Fibroblast of skin of scalp (primary cell): ENCODE measurements at places on chromosomes 3 and 15.

DNA sequence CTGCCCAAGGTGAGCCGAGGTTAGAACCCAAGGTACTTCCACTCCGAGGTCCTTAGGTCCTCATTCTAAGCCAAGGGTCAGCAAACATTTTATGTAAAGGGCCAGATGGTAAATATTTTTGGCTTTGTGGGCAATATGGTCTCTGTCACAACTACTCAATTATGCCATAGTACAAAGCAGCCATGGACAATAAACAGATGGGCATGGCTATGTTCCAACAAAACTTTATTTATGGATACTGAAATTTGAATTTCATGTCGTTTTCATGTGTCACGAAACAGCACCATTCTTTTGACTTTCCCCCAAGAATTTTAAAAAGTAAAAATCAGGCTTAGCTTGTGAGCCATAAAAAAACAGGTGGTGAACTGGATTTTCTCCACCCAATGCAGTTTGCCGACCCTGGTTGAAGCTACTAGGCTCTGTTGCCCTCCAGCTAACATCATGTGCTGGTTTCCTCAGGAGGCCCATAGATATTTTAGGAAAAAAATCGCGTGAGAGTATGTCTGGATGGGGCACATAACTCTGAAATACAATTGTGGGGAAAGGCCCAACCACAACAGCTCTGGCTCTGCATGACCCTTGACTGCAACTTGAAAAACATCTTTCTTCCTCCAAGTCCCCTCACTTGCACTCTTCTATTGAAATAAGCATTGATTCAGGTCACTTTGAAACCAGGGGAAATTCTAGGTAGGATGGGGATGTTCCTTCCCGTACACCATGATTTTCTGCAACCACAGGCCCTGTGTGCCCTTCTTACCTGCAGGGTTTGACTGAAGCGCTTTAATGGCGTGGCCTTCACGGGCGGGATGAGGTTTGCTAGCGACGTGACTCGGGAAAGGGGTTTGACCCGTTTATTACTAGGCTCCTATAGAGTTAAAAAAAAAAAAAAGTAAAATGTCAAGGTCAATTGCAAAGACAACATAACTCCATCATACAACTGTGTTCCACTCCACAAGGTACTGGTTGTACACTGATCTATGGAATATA, 28.5 kb downstream of the ARHGEF3 start:
- DNase-seq, result no peak

- no peak for DNase-seq
These were observed 42.9 kb downstream of the IGSF11 start for GRCh38 chr3:118991775-118992174.

DNA sequence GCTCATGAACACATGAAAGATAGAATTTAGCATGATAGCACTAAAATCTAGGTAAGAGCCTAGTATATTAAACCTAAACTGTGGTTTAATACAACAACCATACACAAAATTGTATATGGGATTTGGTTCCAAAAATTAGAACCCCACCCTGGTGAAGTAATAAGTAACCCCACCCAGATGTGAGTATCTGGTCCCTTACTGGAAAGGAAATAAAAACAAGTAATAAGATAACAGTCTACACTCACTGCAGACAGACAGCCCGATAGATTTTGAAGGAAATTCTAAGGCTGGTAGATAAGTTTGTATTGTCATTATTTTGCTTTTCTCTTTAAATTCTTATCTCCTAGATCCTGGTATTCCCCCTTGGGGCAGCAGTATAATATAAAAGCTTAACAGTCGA, 184.9 kb downstream of the ZBTB20 start:
- no peak for DNase-seq

GRCh38 chr3:50156549-50157493, 1.7 kb downstream of the SEMA3F start:
- DNase-seq, result peak; percentile 33

- DNase-seq, result no peak
These were observed 195.6 kb downstream of the UBE3A start for GRCh38 chr15:25242957-25243799.

DNA sequence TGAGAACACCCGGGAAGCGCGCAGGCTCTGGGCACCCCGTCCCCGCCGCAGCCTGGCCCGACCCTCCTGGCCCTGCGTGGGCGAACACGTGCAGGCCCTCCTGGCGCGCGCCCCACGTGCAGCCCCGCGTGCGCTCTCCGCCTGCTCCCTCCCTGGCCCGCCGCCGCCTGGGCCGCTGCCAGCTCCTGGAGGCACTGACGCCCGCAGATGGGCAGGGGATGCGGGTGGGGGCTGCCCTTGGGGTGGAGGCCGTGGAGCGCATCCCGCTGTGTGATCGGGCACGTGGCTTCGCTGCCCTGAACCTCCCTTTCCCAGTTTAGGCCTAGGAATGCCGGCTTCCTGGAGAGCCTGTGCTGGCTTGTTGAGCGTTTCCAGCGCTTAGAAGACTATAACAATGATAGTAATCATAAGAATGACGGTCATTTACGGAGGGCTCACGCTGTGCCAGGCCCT, 104.6 kb upstream of the SLC6A6 start:
- DNase-seq, result peak; percentile 48

GRCh38 chr3:15820911-15821310, 23.1 kb upstream of the ANKRD28 start:
- peak; percentile 58 for DNase-seq

DNA sequence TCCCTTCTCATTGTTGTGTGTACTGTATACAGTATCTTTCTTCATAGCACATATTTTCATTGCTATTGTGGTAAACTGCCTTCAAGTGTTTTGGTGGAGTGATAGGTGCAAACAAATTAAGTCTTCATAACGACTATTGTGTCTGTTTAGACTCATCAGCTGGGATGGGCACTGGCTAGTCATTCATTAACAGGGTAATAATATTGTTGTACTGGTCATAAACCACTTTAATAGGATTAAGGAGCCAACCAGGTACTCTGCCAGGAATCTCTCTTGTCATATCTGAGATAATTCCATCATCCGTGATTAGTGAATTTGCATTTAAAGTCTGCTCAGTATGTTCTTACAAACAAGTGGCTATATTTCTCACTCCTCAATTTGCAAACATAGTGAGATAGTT, 10.2 kb upstream of the TMEM45A start:
- DNase-seq, result no peak

GRCh38 chr3:56131974-56132590, 336.2 kb downstream of the ERC2 start:
- DNase-seq, result peak; percentile 94

- no peak for DNase-seq
These were observed 87.0 kb upstream of the MYO5C start for GRCh38 chr15:52382647-52383046.

DNA sequence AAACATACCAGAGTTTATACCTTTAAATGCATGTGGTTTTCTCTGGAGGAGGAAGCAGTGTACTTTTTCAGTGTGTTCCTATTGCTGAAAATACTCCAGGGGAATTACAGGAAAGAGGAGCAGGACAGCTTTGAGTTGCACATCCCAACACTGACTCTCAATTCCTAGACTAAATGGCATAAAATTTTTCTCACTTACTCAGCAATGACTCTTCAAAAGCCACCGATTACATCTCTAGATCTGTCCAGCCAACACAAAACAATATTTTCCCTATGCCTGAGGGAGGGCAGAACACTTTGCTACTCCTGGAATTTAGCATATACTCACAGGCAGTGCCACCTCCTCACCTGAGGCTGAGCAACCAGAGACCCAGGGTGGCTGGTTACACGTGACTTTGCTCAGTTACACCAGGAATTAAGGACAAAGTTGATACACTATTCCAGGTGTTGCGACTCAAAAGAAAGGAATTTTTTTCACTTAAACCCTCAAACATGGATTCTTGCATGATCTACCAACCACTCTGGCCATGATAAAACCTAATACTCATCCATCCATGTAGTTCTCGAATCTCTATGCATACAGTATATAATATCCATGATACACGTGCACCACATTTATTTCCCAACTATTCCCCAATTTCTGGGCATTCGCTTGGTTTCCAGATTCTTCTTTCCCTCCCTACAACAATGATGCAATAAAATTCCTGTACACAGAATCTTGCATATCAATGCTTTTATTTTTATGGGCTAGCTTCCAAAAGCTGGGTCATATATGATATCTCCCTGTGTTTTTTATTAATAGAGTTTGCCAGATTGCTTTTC, 194.6 kb downstream of the THRB start:
- peak; percentile 86 for DNase-seq

DNA sequence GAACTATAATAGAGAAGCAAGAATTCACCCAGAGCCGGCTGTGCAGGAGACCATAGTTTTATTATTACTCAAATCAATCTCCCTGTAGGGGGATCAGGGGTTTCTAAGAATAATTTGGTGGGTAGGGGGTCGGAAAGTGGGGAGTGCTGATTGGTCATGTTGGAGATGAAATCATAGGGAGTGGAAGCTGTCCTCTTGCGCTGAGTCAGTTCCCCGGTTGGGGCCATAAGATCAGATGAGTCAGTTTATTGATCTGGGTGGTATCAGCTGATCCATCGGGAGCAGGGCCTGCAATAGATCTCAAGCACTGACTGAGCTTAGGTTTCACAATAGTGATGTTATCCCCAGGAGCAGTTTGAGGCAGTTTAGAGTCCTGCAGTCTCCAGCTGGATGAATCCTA, 97.0 kb upstream of the SNRPN start:
- DNase-seq, result no peak

DNA sequence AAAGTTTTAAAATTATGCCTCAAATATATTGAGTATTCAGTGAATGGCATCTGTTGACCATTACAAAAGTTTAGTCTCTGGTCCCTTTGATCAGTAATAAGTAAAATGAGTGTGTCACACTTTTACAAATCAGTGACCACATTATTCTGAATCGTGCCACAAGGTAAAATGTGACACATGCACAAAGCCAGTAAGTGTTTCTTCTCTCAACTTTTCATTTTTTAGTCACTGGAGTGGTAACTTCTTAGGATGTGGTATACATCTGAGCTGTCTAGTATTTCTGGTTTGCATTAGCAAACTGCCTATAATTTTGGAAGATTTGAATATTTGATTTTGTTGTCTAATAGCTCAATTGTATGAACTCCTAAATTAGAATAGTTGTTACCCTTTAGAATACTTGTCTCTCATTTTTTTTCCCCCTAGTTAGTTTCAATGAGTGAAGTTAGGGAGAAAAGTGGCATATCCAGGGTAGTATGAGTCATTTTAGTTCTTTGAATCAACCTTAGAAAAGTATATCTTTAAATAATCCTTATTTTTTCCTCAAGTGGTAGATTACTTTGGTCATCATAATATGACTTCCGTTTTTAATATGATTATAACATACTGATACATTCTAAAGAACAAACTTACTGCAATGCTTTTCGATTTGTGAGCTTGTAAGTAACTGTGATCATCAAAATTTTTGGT, 18.1 kb downstream of the DNAJC13 start:
- no peak for DNase-seq

- DNase-seq, result no peak
These were observed 66.5 kb downstream of the IL1RAP start for GRCh38 chr3:190580417-190580816.

- DNase-seq, result no peak
These were observed 1.4 kb upstream of the FOXB1 start for GRCh38 chr15:60002528-60003218.

- no peak for DNase-seq
These were observed 12.1 kb downstream of the HEMK1 start for GRCh38 chr3:50581459-50581842.

- DNase-seq, result no peak
These were observed 72.2 kb upstream of the TTC14 start for GRCh38 chr3:180529778-180530177.

- peak; percentile 69 for DNase-seq
These were observed 1.4 kb downstream of the FES start for GRCh38 chr15:90885432-90886290.

DNA sequence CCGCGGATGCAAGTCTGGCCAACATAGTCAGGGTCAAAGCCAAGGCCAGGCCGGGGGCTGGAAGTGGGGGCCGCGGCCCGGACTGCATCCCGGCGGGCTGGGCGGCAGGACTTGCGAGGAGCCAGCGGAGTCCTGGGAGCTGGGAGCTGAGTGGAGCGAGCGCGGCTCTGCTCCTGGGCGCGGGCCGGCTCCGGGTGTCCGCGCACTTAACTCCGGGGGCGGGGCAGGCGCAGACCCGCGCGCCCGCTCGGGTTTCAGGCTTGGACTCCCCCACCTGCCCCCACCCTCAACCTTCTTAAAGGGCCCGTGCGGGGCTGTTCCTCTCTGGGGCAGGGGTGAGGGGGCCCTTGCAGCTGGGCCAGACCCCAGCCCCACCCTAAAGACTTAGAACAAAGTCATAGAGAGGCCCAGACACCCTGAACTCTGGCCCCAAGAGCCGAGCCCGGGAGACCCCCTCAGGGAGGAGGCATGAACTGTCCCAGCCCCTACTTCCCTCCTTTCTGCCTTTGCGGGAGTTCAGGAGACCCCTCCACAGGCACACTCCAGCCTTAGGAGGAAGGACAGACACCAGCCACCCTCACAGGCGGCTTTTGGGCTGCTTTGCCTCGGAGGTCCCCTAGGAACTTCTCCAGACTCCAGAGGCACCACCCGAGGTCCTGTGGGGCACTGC, at the start of gene CSPG4:
Gene CSPG4 (minus strand): TSS at position 181 of the 670 bp plus-strand sequence. CDS start 93 bp downstream, at position 88.
- peak; percentile 80 for DNase-seq

DNA sequence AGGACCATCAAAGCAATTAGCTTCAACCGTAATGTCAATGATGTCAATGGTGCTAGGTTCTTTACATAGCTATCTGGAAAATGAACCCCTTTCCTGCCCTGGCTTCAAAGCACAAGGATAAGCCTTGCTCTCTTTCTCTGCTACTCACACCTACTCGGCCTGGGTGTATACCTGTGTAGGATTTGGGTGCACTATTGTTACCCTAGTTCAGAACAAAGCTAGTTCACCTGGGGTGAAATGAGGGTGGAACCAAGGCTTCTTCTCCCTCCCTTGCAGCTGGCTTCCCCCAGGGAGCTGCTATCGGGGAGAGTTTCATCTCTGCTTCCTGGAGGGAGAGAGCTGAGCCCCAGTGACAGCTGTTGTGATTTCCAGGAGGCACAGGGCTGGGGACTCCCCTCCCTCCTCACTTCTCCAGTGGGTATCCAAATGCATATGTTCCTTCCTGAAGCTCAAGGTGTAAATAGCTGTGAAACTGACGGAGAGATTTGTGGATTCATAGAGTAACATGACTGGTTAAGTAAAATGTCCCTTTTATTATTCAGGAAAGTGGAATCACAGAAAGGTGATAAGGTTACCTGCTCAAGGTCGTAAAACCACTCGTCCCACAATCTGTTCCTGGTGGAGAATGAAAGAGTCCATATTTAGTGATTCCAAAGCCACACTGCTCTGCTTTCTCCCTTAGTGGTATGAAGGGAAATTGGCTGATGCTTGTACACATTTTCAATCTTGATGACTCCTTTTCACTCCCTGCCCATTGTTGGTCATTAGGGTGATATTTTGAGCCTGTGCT, 11.8 kb upstream of the C3orf70 start:
- no peak for DNase-seq

- DNase-seq, result no peak
These were observed 78.4 kb upstream of the NR2F2 start for GRCh38 chr15:96252148-96252547.

DNA sequence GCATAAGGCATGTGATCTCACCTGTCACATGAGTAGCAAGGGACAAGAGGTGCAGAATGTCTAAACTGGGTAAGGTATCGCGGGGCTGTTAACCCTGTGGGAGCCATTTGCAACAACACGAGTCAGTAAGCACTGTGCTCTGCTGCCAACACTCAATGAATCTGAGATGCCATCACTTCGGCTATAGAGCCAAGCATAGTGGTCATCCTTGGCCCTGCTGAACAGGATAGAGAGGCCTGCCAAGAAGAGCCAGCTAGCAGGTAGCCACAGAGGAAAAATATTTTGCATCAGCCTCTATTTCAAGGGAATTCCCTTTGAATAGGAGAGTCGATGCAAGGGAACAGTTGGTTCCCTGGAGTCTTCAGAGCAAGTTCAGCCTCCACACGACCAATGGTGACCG, 137.8 kb downstream of the NTRK3 start:
- DNase-seq, result no peak
